Ecto neural progenitor cell (in vitro differentiated cells): ENCODE measurements at places on chromosomes 5 and 9.
A peak's percentile ranks its signal among the peaks of the same experiment; 100 is the strongest.

DNA sequence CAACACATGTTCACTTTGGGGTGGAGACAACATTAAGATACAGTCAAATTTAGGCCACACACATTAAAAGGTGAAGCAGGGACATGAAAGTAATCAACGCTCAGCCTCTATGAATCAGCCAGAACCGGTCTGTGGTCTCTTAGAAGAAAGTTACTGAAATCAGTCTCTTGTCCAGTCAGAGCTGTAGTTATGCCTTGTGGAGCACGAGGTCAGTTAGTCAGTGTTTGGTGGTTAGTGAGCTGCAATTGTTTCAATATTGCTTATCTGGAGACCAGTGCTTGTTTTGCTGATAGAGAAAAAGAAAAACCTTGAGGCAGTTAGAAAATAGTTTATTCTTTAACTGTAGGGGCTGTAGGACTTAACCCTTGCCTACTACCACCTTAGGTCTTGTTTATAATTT is 157.8 kb upstream of the RASEF start:
- DNase-seq, result no peak

- DNase-seq, result no peak
These were observed 56.2 kb upstream of the XPA start for GRCh38 chr9:97753364-97753763.

DNA sequence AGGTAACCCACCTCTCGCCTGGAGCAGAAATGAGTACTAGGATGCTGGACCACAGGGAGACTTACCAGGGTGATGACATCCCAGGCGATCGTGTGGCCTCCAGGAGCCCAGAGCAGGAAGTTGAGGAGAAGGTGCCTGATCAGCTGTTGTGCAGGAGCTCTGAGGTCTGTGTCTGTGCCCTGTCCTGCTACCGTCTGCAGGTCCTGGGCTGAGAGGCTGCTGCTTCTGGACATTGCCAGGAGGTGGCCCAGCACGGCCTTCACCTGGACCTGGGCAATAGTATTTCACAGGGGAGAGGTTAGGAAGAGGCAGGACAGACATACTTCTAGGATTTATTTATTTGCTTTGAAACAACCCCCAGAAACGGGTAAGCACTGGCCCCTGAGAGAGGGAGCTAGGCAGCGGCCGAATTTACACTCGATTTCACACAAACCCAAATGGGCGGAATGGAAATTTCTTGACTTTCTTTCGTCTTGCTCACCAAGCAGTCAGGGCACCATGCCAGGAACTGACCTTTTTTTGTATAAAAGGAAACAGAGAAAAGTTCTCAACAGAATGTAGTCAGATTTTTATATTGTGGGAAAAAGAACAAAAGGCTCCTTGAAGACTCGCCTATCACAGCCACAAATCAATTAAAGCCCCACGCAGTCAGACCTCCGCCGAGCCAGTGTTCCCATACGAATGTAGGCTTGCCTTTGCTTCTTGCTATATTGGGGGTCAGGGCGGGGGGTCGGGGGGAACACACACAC is 210.3 kb downstream of the FANCC start:
- no peak for DNase-seq

DNA sequence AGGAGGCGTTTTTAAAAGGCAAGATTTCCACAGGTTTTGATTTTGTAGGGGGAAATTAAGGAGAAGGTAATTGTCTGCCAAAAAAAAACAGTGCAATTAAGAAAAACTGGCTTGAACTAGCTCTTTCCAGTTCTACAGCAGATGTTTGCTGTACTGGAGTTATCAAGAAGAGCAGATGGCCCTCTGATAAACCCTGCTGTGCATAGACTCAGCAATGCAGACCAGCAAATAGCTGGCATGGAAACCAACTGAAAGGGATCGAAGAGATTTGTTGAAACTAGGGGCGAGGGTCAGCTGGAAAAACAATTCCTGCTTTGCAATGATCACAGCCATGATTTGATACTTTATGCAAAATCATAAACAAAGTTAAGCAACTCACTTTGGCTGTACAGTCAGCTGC is 17.8 kb upstream of the BHMT start:
- DNase-seq, result no peak

DNA sequence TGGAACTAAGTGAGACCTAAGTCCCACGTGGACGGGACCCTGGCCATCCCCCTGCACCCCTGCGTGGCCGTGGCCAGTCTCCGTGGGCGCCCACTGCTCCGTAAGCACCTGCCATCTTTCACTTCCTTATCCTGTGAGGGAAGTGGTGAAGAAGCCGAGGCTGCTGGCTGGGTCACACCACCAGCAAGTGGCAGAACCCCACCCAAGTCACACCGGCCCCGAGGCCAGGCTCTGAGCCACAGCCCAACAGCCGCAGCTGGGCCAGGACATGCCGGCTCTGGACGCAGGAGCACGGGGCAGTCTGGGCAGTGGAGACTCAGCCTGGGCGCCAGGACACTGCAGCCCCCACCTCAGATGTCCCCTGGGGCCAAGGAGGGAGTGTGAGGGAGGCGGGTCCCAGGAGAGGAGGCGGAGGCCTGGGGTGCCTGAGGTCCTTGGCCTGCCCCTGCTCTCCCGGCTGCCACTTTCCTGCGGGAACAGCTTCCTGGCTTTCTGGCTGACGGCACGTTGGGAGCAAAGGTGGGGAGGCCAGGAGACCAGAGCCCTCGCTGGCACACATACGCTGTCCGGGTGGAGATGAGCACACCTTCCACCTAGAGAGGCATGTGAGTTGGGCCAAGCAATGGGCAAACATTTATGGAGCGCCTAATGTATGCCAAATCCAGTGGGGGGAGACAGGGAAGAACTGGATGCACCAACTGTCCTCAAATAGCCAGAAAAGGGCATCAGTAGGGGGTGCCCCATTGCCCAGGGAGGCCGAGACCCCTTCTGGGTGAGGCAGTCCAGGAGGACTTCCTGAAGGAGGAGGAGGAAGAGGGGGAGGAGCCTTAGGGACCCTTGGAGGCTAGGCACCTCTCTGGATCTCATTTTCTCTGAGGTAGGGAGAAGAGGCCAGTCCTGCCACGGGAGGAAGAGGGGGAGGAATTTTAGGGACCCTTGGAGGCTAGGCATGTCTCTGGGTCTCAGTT is 43.9 kb upstream of the EGFL7 start:
- no peak for DNase-seq

GRCh38 chr9:126482361-126483044 is 131.2 kb upstream of the LMX1B start:
- DNase-seq, result peak; percentile 86

GRCh38 chr5:150130493-150130922 is 25.1 kb downstream of the PDGFRB start:
- DNase-seq, result no peak

GRCh38 chr9:35730486-35730854 is 1.5 kb downstream of the TLN1 start:
- DNase-seq, result no peak

DNA sequence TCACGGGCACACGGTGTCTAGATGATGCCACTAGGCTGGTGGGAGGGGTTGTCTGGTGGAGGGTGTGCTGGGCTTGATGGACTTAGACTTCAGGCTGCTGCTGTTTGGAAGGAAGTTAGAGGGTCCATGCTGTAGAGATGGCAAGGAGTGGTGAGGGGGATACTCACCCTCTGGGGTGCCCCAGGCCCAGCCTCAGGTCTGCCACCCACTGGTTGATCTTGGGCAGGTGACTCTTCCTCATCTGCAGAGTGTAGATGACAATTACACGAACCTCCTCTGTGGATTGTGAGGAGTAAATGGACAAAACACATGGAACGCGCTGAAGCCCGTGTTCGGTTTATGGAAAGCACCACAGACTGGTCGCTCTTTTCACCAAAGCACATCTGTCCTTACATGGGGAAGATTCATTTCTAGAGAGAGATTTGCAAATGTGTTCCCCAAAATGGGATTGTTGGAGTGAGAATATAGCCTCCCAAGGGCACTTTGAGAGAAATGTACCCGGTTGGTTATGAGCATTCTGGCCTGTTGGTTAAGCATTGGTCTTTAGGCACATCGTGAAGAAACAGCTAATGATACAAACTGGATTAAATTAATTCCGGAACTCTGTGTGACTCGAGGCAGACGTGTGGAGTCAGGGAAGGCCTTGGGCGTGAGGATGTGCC is 58.2 kb downstream of the ZNF618 start:
- peak; percentile 28 for DNase-seq

GRCh38 chr5:21397693-21398092 is 1409.7 kb upstream of the CDH18 start:
- no peak for DNase-seq

DNA sequence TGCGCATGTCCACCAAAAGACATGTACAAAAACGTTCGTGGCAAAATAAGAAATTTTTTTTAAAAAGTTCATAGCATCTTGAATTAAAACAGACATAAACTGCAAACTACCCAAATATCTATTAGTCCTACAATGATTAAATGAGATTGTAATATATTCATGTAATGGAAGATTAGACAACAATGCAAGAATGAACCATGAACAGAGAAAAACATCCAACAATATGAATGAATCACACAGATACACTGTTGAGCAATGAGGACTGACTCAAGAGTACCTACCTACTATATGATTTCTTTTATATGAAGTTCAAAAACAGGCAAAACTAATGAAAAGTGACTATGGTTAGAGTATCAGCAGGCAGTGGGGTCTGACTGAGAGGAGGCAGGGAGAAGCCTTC is 17.9 kb upstream of the CTNNAL1 start:
- no peak for DNase-seq

- DNase-seq, result no peak
These were observed 297.0 kb downstream of the EFNA5 start for GRCh38 chr5:107373549-107374263.
